ENCODE measurements at places on chromosomes 2 and 18. TPM values are rescaled to one million over a fixed set of nuclear protein-coding genes. Genes with fewer than 3 reads are reported as not detected.

- DNase-seq, result peak; percentile 16
Observed at GRCh38 chr2:133561045-133561852, 7.0 kb downstream of the NCKAP5 start.

Gene GPC1
- total RNA-seq, result 20.0 TPM

- no peak for DNase-seq
Observed at GRCh38 chr2:187319441-187320108, 128.5 kb downstream of the CALCRL start.

DNA sequence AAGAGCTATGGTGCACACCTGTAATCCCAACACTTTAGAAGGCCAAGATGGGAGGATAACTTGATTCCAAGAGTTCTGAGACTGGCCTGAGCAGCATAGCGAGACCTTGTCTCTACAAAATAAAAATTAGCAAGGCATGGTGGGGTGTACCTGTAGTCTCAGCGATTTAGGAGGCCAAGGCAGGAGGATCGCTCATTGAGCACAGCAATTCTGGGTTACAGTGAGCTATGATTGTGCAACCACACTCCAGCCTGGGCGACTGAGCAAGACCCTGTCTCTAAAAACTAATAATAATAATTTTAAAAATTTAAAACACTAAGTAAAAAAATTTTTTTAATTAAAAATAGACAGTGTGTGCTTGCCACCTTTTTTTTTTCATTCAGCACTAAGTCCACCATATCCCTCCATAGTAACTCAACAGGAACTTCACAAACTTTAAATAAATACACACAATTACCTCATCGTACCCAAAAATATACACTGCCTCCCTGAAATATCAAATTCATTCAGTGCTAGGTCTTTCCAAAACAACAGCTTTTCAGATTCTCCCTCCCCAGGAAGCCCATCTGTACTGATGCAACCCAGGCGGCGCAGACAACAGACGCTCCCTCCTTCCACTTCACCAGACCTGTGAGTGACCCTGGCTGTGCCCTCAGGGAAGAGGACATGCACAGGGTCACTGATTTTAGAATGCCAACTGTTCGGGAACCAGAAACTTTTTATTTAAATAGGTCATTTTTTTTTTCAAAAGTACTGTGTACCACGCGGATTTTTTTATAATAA is 29.6 kb downstream of the FAM168B start:
- no peak for DNase-seq

Gene GPR17
- total RNA-seq, result not detected

- DNase-seq, result peak; percentile 12
Observed at GRCh38 chr2:239391286-239392071, 9.3 kb downstream of the HDAC4 start.

DNA sequence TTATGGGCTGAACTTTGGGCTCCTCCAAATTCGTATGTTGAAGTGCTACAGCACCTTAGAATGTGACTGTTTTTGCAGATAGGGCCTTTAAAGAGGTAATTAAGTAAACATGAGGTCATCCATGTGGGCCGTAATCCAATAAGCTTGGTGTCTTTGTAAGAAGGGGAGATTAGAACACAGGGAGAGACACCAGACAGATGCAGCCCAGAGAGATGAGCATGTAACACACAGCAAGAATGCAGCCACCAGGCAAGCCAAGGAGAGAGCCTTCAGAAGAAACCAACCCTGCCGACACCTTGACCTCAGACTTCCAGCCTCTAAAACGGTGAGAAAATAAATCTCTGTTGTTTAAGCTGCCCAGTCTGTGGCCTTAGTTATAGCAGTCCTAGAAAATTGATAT is 74.3 kb downstream of the HRH4 start:
- DNase-seq, result no peak
